ENCODE measurements at places on chromosomes 5 and 9.

GRCh38 chr9:125218621-125219020 lies 18.3 kb downstream of the RABEPK start:
- DNase-seq, result no peak

DNA sequence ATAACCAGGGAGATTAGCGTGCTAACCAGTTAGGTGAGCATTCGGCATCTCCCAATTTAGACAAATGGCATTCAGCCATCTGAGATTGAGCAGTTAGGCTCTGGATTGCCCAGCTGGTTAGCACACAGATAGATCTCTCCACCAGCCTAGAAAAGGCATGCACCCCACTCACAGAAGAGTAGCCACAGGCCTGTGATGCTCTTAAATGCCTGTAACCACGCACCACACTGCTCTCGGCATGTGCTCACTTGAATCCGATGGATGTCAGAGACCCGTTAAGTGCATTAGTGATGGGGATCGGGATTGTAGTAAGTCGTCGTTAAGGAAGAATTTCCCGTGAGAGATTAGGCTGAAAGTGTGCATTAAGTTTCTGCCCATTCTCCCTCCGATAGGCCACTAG lies 23.0 kb downstream of the MARCHF6 start:
- DNase-seq, result no peak

DNA sequence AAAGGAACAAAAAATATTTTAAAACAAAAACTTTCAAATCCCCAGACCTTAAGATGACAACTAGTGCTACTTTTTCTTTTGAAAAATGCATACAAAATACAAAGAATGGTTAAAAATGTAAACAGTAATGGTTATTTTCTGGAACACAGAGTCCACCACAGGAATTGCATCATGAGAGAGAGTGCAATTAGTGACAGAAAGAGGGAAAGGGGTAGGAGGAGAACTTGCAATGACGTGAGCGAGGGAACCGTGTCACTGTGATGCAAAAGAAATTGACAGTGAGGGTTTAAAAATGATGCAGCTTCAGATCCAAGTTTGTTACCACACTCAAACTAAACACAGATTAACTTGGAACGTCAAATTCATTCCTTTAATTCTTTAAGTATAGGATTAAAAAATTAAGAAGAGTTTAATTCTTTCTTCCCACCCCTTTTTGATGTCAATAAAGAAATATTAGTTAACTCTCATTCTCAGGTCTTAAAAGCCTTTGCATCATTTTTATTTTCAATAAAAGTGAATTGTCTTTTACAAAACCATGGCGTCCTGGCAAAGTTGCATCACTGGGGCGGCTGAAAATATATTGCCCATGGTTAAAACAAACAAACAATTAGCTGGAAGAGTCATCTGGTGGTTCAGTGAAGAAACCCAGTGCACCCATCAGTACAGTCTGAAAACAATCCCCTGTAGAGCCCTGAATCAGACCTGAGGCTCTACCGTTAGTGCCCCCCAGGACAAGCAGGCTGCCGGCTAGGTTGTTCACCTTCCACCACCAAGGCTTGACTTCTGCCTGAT lies 39.5 kb downstream of the MACROH2A1 start:
- no peak for DNase-seq

- no peak for DNase-seq
These were observed 40.0 kb downstream of the HRH2 start for GRCh38 chr5:175697846-175698245.

GRCh38 chr9:136603901-136604814 lies 58.3 kb upstream of the NOTCH1 start:
- no peak for DNase-seq

- no peak for DNase-seq
These were observed 8.2 kb upstream of the CD180 start for GRCh38 chr5:67204821-67205220.

GRCh38 chr5:125812651-125813050 lies 610.6 kb upstream of the GRAMD2B start:
- no peak for DNase-seq

GRCh38 chr5:61595426-61595825 lies 263.4 kb downstream of the ZSWIM6 start:
- no peak for DNase-seq

- DNase-seq, result no peak
These were observed 8.7 kb downstream of the CLTB start for GRCh38 chr5:176407456-176408251.

GRCh38 chr9:76687861-76688391 lies 76.3 kb upstream of the PCA3 start:
- no peak for DNase-seq

DNA sequence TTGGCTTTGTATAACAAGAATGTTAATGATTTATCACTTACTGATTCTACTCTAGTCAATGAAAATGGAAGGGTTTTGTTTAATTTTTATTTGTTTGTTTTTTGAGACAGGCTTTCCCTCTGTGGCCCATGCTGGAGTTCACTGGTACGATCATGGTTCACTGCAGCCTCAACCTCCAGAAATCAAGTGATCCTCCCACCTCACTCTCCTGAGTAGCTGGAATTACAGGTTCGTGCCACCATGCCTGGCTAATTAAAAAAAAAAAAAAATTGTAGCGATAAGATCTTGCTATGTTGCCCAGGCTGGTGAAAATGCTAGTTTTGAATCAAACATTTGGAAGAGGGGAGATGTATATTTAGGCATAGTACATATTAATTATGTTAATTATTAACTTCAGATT lies 209.4 kb downstream of the NFIB start:
- no peak for DNase-seq

DNA sequence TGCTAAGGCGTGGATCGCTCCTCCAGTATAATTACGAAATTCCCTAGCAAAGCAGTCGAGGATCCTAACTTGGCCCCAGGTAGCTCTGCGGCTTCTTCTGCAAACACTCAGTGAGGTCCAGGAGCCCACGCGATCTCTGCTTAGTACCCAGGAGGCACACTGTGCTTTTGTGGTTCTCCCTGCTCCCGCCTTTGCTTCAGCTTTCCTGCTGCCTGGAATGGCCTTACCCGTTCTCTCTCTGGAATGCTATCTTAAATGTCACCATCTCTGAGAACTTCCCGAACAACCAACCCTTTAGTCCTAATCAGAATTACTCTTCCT lies 639 bp downstream of the INVS start:
- DNase-seq, result peak; percentile 58

DNA sequence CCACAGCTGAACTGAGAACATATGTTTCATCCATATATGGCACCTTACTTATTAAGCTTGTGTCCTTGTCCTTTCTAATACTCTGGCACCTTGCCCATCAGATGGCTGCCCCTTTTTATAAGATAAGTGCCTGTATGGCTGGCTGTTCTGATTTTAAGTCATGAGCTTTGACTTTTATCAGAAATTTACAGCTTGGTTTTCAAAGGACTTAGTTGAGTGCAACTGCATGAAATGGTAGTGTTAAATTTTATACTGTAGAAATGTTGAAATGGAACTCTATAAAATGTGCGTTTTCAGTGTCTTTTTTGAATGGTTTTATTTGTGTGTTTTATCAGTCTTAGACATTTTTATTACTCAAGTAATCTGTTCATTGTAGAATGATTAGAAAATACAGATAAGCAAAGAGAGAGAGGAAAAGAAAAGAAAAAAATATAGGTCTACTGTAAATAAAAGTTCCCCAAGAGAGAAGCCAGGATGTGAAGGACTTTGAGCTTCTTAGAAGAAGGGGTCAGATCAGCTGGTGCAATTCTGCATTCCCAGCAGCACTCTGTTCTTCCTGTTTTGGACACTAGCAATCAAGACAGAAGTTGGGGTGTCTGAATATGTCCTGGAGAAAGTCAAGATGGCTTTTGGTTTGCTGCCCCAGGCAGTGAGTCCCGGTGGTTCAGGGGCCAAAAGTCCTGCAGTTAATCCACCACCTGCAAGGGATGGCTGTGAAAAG lies 38.9 kb downstream of the ARHGAP26 start:
- DNase-seq, result no peak

DNA sequence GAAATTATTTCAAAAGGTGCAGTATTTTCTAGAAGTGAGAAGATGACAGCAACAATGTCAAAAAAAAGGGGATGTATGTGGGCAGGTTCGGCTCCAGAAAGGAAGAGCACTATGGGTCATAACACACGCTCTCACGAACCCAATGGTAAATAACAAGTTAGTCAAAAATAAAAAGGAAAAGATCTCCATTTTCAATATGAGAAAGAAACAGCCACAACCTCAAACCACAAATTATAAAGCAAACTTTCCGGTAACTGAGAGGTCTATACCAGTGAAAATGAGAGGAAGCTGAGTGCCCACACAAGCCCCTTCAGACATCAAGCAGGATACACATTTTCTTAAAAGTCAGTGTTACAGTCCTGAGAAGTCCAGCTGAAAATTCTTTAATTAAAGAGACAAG lies 398.5 kb upstream of the RPS23 start:
- no peak for DNase-seq

GRCh38 chr5:113663879-113664541 lies 150.5 kb downstream of the YTHDC2 start:
- DNase-seq, result peak; percentile 53

- no peak for DNase-seq
These were observed 139.3 kb downstream of the RAB3C start for GRCh38 chr5:58722160-58722559.

GRCh38 chr5:42855386-42855785 lies 43.7 kb upstream of the SELENOP start:
- DNase-seq, result no peak

- DNase-seq, result no peak
These were observed 253.0 kb upstream of the IRX2 start for GRCh38 chr5:3004361-3005080.

DNA sequence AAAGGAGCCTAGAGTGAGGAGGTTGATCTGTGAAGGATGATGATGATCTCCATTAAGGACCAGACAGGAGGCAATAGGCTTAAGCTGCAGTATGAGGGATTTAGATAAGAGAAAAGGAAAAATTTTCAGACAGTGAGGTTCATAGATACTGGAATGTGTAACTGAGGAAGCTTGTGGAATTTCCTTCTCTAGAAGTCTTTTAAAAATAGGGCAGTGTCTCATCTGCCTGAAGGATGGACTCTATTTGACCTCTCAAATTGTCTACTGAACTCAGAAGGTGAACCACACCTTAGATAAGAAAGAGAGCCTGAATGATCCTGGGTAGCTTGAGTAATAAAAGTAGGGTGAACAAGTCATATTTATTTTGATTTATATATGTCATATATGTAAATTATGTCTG lies 148.2 kb upstream of the CDKN2B start:
- no peak for DNase-seq

GRCh38 chr9:130741831-130742449 lies 48.4 kb downstream of the EXOSC2 start:
- no peak for DNase-seq

DNA sequence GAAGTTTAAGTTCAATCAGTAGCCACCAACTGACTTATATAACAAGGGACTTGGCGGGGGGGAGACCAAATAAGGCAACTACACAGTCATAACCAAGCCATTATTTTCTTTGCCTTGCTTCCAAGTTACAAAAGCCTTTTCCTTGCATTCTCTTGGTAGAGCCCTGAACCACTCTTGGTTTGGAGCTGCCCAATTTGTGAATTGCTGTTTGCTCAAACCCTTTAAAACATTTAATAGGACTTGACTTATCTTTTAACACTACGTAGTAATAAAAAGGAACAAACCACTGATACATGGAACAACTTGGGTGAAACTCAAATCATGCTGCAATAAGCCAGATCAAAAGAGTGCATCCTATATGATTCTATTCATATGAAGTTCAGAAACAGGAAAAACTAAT lies 31.7 kb upstream of the MSH3 start:
- no peak for DNase-seq

- DNase-seq, result no peak
These were observed 4.7 kb upstream of the ADCY2 start for GRCh38 chr5:7391215-7391614.

- no peak for DNase-seq
These were observed 33.6 kb upstream of the TRIM32 start for GRCh38 chr9:116653348-116654058.
